ENCODE measurements at places on chromosomes 5 and 9.

- DNase-seq: no peak
Measured at GRCh38 chr9:125634040-125634717, 72.8 kb downstream of the MAPKAP1 start.

DNA sequence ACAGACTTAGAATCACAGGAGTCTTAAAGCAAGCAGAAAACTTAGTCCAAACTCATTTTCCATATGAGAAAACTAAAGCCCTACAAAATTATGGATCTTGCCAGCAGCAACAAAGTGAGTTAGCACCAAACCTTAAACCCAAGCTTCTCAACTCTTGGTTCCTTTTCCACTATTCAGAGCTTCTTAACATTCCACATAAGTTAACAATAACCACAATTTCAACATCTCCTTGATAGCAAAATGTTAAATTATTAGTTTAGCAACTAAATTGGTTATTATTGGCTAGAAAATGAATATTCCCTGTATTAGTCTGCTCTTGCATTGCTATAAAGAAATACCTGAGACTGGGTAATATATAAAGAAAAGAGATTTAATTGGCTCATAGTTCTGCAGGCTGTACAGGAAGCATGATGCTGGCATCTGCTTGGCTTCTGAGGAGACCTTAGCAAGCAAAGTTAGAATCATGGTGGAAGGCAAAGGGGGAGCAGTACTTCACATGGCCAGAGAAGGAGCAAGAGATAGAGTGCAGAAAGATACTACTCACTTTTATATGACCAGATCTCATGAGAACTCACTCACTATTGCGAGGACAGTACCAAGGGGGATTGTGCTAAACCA is 26.2 kb upstream of the ARSB start:
- DNase-seq: no peak

DNA sequence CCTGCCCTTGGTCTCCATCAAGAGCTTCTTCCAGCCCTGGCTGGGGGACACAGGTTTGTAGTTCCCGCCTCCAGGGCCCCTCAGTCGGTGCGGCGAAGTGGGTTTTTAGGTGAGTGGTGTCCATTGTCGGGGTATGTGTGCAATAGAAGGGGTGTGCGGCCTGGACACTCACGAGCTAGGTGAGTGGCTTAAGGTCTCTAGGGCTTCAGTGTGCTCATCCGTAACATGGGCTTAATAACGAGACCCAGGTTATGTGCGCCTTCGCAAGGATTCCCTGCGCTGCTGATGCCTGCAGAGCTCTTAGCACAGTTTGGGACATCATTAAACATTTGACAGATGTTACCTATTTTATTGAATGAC is 656 bp downstream of the CEP78 start:
- no peak for DNase-seq

GRCh38 chr9:13597427-13597826 is 317.9 kb upstream of the MPDZ start:
- no peak for DNase-seq

DNA sequence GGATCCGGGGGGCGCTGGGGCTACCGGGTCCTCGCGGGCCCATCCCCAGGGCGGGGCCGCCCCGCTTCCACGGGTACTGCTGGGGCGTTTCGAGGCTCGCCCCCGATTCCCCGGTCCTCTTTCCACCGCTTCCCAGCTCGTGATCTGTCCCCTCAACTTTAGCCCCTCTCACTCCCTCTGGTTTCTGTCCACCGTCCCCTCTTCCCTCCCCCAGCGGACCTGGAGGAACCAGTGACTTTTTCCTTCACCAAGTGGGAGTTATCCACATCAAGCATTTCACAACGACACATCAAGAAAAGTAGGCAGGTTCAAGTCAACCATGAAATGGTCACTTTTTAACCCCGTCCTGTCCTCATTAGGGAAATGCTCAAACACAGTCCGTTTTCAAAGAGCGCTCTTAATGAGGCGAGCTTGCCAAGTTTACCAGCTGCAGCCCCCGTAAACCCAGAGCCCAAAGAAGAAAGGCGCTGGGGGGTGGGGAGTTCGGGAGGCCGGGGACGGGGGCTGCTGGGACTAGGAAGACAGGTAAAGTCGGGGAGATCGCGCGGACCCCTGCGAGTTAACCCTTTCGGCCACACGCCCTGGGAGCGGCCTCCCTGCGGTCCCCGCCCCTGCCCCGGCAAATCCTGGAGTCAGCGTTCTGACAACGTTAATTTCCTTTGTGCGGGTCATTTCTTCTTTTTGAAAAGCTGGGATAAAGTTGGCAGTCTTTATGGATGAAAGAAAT is 2.1 kb upstream of the NFIB start:
- DNase-seq: peak; percentile 99

- DNase-seq: no peak
Measured at GRCh38 chr9:75454043-75454442, 365.7 kb downstream of the OSTF1 start.

DNA sequence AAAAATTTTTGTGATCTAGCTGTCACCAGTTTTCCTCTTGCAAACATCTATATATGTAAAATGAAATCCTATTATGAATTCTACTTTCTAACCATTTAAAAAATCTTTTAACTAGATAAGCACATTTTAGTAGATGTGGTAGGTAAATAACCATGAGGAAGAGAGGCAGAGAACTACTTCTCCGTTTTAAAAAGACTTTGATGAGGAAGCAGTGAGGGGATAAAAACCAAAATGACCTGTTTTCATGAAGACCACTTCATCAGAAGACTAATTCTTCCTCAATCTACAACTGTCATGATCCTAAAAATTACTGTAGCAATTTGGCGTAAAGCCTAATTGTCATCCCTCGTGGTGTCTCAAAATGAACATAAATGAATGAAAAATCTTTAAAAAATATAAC is 15.7 kb upstream of the ERBIN start:
- DNase-seq: no peak
